Activated CD4-positive, CD25-positive, alpha-beta regulatory T cell (primary cell): ENCODE measurements at places on chromosomes 7 and 10.

DNA sequence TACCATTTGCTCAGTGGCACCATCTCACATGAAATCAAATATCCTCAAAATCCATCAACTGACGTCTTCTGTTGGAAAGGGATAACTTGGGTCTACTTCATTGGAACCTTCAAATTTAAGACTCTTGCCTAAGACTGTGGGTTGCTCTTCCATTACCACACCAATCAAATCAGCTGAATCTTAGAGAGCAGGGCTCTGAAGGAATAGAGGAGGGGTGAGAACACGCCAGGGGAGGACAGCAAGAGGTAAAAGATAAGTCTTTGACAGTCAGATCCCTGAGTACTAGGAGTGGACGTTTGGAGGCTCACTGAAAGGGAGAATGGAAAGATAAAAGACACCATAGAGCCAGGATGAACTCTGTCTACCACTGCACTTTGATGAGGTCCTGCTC is 107.5 kb downstream of the CCDC71L start:
- no peak for DNase-seq

GRCh38 chr7:155620497-155620896 is 24.0 kb upstream of the RBM33 start:
- DNase-seq: no peak

- no peak for DNase-seq
These were observed 363.3 kb downstream of the SEMA3D start for GRCh38 chr7:84823530-84823929.

GRCh38 chr10:61784354-61785133 is 117.0 kb upstream of the ARID5B start:
- DNase-seq: no peak

GRCh38 chr7:1523844-1524243 is 6.7 kb upstream of the MAFK start:
- no peak for DNase-seq

DNA sequence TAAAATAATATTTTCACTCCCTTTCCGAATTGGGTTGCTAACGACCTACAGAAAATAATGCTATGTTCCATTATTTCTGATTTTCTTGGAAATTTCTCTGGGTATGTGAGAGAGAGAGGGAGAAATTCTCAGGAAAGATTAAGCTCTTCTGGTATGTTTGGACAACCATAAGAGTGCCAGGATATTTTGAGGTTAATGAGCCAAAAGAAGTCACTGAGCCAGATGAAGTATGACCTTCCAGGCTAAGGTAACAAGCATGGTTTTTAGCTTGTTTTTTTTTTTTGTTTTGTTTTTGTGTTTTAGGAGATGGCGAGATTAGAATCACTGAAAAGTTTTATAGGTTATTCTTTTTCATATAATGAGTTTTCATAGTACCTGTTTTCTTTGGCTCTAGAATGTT is 171.0 kb upstream of the FOXP2 start:
- DNase-seq: no peak

GRCh38 chr7:20745702-20746101 is 41.0 kb downstream of the SP8 start:
- DNase-seq: no peak

- no peak for DNase-seq
These were observed 3.9 kb downstream of the FOXL3 start for GRCh38 chr7:293681-294439.

- DNase-seq: no peak
These were observed 9.4 kb downstream of the SH2B2 start for GRCh38 chr7:102296179-102296438.

- DNase-seq: no peak
These were observed 129.8 kb downstream of the GPR158 start for GRCh38 chr10:25304606-25305005.

- no peak for DNase-seq
These were observed 1.3 kb downstream of the ADAM22 start for GRCh38 chr7:87935384-87935706.

- DNase-seq: no peak
These were observed 32.7 kb downstream of the KCNMA1 start for GRCh38 chr10:77604941-77605351.

GRCh38 chr7:93981480-93981874 is 22.7 kb downstream of the BET1 start:
- no peak for DNase-seq

DNA sequence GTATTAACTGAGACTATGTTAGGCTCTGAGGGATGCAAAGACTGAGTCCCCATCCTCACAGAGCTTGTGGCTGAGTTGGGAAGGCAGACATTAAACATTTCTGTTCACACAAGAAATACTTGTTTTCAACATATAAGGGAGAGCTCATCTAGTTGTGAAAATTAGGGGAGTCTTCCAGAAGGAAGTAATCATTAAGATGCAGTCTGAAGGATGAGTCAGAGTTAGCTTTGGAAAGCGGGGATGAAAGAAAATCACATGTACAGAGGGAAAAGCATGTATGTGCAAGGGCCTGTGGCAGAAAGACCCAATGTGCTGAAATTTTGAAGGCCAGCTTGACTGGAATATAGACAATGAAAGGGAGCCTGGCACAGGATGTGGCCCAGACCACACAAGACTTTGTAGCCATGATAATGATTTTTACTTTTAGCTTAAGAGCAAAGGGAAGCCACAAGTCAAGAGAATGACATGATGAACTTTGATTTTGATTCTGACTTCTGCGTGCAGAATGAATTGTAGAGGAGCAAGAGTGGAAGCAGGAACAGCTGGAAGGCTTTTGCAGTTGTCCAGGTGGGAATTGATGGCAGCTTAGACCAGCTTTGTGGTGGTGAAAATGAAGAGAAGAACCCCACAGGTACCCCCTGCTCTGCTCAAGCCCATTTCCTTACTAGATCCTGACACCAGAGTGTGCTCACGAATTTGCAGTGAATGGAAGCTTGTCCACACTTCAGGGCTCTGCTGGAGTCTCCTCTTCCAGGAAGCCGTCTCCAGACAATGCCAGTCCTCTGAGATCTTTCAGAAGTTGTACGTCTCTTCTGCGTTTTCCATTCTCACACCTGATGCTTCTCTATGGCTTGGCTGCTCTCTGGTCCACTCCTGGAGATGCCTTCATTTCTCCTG is 115.6 kb downstream of the ATXN7L1 start:
- DNase-seq: no peak

- peak; percentile 44 for DNase-seq
These were observed 34.5 kb upstream of the EBLN1 start for GRCh38 chr10:22252224-22252800.

GRCh38 chr10:36109399-36110023 is 467.4 kb upstream of the FZD8 start:
- DNase-seq: no peak

DNA sequence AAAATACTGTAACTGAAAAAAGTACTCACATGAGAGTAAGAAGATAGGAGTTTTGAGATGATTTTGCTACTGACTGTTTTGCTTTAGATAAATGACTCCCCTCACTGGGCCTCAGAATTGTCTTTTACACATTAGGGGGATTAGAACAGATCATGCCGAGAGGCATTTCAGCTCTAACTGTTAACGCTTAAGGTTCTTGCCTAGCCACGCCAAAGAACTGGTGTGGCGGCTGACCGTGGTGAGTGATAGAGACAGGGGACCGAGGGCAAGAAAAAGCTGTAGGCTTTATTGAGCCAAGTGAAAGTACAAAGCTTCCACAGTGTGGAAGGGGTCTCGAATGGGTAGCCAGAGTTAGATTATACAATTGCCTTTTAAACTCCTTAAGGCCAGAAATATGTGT is 368.5 kb upstream of the MYO3A start:
- no peak for DNase-seq

DNA sequence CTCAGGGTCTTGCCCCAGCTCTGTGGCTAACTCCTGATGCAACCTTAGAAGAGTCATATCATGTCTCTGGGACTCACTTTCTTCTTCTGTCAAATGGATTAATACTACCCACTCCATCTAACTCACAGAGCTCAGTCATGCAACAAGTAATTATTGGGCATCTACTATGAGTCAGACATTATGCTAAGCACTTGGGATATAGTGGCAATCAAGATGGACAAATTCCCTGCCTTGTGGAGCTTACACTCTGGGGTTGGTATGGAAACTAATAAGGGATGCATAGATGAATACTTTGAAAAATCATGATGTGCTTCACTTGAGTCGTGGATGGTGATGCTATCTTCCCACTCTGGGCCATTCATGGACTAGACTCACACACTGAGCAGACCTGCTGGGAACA is 88.9 kb downstream of the KCNMA1 start:
- DNase-seq: no peak

DNA sequence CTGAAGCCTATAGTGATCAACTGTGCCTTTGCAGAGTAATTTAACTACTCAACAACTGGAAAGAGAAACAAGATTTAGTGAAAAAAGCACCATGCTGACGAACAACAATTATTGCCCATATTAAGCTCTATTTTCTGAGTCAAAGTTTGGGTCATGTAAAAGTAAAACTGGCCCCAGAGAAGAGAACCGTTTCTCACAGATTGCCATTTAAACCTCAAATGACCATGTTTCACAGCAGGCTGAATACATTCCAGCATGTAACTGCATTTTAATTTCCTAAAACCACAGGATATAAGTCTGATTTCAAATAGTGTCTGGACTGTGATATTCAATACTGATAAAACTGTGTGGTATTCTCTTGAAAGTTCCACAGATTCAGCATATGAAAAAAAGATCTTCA is 140.7 kb downstream of the ATE1 start:
- no peak for DNase-seq

DNA sequence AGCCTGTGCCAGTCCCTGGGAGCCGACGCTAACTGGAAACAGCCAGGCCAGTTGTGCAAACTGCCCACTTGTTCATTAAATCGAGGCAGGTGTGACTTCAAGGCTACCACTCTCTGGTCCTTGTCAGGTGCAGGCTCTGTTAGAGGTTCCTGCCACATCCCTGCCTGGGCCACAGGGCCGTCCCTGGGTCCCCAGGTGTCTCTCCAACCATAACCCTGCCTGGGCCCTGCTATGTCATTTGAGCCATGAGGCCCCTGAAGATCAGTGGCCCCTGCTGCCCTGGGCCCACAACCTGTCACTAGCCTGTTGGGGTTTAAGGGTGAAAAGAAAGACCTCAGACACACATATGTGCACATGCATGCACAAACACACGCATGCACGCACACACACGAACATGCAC is 326.9 kb downstream of the TNS3 start:
- DNase-seq: no peak

DNA sequence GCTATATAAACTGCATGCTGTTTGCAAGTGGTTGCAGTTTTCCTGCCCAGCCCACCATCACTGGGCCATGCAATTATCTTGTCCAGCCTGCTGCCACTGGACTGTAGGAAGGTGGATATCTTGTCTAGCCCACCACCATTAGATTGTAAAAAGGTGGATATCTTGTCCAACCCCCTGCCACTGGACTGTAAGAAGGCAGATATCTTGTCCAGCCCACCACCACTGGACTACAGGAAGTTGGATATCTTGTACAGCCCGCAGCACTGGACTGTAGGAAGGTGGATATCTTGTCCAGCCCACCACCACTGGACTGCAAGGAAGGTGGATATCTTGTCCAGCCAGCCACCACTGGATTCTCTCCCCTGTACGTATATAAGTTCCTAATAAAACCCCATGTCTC is 69.8 kb downstream of the SKAP2 start:
- DNase-seq: no peak

DNA sequence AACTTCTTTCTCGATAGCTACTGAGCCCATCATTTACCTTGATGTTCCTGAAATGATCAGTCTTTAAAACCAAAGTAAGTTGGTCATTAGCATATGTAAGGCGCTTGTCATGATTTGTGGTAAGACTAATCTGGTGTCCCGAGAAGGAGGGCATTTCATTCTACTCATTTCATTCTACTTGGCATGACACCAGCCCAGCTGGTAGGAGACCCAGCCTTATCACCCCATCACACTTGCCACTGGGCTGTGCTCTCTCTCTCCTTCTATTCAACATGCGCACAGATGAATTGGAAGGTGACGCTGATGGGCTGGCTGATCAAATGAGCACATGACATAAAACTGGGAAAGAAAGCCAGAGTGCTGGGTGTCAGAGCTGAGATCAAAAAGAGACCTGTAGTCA is 65.7 kb downstream of the CRTAC1 start:
- DNase-seq: no peak

DNA sequence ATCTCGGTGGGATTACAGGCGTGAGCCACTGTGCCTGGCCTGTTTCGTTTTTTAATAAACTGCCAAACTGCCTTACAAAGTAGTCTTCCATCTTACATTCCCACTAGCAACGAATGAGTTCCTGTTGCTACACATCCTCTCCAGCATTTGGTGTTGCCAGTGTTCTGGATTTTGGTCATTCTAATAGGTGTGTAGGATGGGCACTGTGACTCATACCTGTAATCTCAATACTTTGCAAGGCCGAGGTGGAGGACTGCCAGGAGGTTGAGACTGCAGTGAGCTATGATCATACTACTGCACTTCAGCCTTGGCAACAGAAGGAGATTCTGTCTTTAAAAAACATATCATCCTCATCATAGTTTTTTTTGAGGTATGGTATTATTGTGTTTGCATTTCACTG is 21.4 kb upstream of the RSBN1L start:
- DNase-seq: no peak

DNA sequence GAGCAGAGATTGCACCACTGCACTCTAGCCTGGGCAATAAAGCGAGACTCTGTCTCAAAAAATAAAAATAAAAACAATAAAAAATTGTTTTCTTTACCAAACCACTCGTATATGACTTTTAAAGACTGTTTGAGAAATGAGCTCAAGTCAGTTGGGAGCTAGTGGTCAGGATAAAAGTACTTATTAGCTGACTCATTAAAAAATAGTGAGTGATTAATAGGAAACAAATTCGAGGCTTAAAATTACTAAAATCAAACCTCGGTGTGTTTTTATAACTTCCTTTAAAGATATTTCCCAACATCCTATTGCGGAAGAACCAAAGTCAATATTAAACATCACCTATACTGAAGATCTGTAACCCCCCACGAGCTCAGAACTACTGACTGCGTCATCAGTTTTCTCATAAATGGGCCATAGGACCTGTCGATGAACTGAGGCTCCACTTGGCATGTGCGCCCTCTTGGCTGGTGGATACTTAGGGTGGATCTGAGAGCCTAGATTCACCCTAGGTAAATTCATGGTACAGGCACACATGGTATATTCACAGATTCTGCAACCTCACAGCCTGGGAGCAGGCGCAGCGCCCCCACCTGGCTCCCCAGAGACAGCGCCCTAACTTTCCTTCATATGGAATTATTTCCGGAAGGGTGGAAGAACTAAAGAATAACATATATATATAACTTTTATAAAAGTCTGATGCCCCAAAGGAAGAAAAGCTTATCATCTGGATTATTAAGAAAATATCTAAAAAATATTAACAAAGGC is 9.2 kb downstream of the MKI67 start:
- no peak for DNase-seq

GRCh38 chr10:30591249-30591670 is 38.3 kb downstream of the LYZL2 start:
- DNase-seq: peak; percentile 9

- no peak for DNase-seq
These were observed 113.7 kb downstream of the RGS10 start for GRCh38 chr10:119428789-119429188.

GRCh38 chr10:132158122-132158741 is 28.5 kb upstream of the DPYSL4 start:
- DNase-seq: no peak

- DNase-seq: no peak
These were observed at the start of gene GRID1 for GRCh38 chr10:86366033-86366901. TSS of gene GRID1 (minus strand) at chr10:86366795.

- no peak for DNase-seq
These were observed 44.7 kb upstream of the GPR26 start for GRCh38 chr10:123621492-123621891.
